ENCODE measurements at places on chromosomes 4 and X.

- DNase-seq, result no peak
Measured at GRCh38 chrX:43175434-43175833, 397.5 kb upstream of the PPP1R2C start.

DNA sequence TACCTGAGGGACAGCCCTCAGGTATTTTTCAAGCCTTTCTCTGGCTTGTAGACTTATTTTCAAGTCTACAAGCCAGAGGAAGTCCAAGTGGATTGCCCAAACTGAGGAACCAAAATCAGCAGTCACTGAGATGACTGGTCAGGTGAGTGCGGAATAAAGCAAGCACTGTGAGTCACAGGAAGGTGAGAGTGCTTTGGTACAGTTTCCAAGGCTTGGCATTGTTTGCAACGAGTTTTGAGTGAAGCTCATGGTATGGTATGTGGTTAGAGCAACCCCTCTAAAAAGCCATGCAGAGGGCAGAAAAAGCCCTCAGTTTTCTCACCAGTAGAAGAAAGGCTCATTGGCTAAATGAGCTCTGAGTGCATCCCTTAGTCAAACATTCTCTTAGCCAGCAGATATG lies 112.8 kb upstream of the EOLA2 start:
- no peak for DNase-seq

DNA sequence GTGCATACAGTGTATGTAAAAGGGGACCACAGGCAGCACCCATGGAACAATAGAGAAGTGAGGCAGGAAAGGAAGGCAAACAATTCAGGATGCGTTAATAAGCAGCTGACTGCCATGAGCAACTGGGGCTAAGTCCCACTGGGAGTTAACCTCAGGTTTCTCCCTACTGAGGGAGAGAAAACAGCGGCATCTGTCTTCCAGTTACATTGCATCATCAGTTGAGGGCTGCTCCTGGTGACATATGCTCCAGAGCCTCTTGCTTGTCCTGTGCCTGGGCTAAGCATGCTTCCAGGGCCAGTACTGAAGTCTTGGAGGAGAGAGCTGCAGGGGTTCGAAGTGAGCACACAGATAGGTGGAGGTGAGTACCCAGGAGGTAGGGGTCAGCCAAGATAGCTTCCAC lies 24.3 kb downstream of the RAI2 start:
- peak; percentile 89 for DNase-seq

DNA sequence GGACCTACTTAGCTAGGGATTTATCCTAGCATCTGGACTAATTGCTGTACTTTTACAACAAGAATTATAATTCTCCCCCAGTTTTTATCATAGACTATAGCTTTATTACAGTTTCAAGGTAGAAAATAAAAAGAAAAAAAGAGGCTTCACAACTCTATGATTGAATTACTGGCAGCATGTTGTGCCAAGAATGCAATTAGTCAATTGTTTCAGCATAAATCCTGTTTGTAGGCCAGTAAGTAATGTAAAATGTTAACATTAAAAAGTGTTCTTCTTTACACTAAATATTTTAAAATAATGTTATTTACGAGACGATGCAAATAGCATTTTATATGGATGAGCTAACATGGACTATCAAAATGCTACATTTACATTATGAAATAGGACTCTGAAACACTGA lies 228.4 kb downstream of the MAPK10 start:
- no peak for DNase-seq

GRCh38 chr4:165079476-165079875 lies 25.8 kb downstream of the TRIM75 start:
- DNase-seq, result no peak

DNA sequence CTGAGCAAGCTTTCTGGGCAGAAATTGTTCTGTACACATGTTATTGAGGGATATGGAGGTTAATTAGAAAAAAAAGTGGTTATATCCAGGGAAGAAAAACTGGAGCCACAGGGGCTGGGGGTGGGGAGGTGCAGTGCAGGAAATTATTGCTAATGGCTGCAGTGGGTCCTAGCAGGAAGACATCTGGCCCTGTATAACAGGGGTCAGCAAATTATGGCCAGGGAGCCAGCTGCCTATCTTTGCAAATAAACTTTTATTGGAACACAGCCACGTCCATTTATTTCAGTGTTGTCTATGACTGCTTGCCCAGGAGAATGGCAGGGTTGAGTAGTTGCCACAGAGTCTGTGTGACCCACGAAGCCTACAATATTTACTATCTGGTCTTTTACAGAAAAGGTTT lies 23.4 kb upstream of the PRPS2 start:
- DNase-seq, result no peak

- DNase-seq, result no peak
Measured at GRCh38 chrX:72002875-72003274, 92.2 kb downstream of the NHSL2 start.

- no peak for DNase-seq
Measured at GRCh38 chr4:146186596-146186995, 11.1 kb downstream of the LSM6 start.

- DNase-seq, result no peak
Measured at GRCh38 chr4:165368114-165368513, 10.7 kb upstream of the CPE start.

GRCh38 chrX:133250184-133251100 lies 32.3 kb upstream of the TFDP3 start:
- DNase-seq, result no peak

DNA sequence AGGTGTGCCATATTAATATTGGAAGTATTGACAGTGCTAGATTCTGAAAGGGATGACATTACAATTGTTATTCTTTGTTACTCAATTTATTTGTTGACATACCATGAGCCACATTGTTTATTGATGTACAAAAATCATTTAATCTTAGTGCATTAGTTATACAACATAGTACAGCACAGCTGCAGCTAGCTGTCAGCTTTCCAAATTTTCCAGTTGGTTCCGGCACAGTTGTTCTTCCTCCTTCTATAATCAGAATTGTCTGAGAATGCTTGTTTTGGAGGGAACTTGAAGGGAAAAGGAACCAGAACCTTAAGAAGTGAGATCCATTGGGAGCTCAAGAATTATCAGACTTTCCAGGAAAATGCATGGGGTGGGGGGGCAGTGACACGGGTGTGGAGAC lies 281.4 kb downstream of the ZIC3 start:
- no peak for DNase-seq

DNA sequence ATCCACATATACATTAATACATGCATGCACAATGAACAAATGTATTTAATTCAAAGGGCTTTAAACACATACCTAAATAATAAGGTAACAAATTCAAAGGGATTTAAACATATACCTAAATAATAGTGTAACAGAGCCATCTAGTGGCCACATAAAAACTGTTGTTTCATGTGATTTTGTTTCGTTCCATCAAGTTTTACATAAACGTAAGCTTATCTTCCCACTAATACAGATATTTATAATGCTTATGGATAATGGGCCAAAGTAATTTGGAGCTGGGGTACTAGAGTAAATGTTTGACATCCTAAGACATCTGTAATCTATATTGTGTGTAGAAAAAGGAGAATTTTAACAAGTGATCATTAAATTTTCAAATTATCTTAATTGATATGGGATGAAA lies 82.3 kb downstream of the PRSS12 start:
- peak; percentile 63 for DNase-seq

- DNase-seq, result no peak
Measured at GRCh38 chrX:47862680-47863079, 26.0 kb downstream of the ZNF81 start.

DNA sequence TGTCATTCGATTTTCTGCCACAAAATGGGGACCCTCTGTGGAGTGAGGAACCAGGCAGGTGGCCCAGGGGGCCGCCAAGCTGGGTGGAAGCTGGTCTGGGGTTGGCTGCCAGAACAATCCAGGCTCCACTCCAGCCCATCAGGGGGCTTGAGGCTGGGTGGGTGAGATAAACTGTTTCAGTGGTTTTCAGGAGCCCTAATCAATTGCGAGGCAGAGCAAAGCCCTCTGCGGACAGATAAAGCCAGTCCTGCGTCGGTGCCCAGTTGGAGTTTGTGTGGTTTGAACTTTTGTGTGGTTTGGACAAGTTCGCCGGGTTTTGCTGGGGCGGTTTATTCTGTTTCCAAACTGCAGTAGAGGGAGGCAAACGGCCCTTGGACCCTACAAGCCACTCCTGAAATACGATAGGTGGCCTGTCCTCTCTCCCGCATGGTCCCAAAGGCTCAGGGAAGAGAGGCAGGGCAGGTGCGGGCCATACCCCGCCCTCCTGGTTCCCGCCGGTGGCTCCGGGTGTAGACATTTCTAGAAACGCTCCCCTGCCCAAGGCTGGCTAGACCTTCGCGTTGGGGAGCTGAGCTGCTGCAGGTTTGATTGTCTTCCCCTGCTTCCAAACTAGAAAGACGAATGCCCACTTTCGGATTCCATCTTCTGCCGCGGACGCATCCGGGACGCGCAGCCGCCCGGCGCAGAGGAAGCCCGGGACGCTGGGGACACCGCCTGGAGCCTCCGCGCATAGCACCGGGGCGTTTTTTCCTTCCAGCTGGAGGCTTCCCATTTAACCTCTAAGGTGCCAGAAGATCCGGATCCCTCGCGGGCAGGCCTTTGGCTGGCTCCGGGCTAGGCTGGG lies 169.0 kb upstream of the BCOR start:
- DNase-seq, result peak; percentile 86

DNA sequence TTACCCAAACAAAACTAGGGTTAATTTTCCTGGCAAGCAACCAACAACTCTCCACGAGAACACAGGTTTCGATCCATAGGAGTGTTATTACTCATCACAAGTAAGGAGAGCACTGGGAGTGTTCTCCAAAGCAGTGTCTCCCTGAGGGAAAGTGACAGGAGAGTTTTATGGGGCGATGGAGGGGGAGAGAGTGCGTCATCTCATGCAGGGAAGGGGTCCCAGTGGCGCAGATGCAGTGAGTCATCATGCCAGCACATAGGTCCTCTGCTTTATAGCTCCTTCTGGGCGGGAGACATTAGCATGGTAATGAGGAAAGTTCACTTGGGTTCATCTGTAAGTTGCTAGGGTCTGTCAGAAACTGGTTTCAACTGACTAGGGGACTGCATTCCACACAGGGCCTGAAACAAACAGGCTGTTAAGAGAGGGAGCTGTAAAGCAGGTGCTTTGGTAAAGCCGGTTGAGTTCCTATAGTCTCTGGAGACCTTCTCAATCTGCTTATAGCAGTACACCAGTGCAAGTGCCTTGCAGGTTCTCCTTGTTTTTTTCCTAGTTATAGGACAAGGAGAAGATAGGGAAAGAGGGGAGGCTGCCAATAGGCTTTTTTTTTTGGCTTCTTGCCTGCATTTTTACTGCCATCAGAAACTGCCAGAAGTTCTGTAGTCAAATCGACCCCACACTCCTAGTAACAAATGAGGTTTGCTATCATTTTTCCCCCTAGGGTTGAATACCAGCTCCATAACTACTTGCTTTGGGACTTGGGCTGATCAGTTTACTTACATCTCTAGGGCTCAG lies 12.8 kb upstream of the BOD1L1 start:
- DNase-seq, result peak; percentile 7

GRCh38 chr4:36509845-36510244 lies 228.4 kb downstream of the DTHD1 start:
- DNase-seq, result no peak

- no peak for DNase-seq
Measured at GRCh38 chr4:61938250-61938846, 738.2 kb downstream of the ADGRL3 start.

DNA sequence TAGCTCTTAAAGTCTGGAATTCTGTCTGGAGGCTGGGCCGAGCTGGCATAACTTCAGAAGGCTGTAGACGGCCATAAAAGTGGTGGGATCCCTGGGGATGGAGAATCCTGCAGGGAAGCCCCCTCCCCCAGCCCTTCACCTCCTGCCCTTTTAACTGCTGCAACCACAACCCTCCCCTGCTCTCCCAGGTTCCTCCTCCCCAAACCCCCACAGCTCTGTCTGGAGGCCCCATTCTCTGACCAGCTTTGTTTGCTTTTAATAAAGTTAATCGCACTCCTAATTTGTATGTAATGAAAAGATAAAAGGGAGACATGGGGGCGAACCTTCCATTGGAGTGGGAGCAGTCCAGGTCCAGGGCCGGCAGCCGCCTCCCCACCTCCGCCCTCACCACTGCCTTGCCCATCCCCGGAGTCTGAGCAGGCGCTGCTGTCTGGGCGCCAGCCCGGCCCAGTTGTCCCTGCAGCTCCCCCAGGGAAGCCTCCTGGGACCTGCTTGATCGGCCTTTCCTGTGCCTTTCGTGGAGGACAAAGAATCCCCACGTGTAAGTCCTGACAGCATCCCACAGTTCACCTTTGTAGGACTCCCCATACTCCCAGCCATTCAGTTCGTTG lies 84.3 kb downstream of the PJA1 start:
- peak; percentile 14 for DNase-seq

DNA sequence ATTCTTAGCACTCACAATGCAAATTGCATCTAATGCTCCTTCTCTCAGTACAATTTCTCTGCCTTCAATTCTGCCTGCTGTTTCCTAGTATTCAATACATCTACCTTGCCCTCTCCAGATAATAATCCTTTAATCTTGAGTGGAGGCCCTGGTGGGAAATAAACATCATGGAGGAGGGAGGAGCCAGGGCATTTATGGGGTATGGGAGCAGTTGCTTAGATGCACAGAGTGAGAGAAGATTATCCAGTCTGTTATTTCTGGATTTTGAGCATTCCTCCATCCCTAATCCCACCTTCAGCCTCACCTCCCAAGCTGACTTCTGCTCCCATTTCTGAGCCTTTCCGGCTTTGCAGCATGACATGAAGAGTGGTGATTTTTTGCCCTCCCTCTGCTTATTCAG lies 127.9 kb upstream of the PPP3CA start:
- peak; percentile 88 for DNase-seq

GRCh38 chr4:167025670-167026069 lies 208.6 kb downstream of the SPOCK3 start:
- DNase-seq, result no peak

DNA sequence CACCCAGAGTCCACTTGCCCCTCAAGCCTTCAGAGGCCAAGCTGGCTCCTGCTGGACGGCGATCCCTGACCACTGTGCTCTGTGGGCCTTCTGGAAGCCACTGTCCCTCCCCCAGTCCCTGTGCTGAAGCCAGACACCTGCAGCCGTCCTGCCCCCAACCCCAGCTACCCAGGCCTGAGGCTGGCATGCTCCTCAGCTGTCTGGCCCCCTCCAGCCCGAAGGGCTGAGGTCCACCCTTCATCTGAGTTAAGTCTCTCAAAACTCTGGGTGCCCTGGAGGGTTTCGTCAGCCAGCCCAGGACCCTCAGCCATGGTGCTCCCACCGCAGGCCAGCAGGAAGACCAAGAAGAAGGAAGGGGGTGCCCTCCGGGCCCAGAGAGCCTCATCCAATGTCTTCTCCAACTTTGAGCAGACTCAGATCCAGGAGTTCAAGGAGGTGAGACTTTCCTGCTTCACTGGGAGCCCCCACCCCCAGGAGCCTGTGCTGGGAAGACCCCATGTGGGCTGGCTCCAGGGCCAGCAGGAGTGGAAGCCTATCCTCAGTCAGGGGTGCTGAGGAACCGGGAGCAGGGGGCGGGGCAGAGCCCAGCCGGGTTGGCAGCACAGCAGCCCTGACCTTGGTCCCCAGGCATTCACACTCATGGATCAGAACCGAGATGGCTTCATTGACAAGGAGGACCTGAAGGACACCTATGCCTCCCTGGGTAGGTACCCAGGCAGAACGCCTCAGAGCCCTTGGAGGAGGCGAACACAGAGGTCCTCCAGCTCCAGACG lies 4.2 kb downstream of the MYL5 start:
- no peak for DNase-seq

GRCh38 chr4:25310803-25311166 lies 1.8 kb upstream of the ZCCHC4 start:
- DNase-seq, result no peak

GRCh38 chrX:70026851-70027200 lies 22.9 kb downstream of the AWAT2 start:
- no peak for DNase-seq

GRCh38 chrX:133923113-133923512 lies 62.3 kb downstream of the GPC3 start:
- no peak for DNase-seq
